ENCODE measurements at places on chromosomes 7 and 10.

DNA sequence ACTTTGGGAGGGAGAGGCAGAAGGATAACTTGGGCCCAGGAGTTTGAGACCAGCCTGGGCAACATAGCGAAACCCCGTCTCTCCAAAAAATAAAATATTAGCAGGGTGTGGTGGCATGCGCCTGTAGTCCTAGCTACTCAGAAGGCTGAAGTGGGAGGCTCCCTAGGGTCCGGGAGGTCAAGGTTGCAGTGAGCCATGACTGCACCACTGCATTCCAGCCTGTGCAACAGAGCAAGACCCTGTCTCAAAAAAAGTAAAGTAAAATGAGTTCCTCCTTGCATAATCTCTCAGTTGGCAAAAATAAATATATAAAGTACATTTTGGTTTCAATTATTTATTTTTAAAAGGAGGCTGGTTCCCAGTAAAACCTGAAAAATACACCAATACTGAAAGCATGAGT lies 11.8 kb downstream of the NANOS1 start:
- DNase-seq = no peak

GRCh38 chr7:56077681-56078080 lies 13.6 kb downstream of the SUMF2 start:
- no peak for DNase-seq

- DNase-seq = no peak
Measured at GRCh38 chr7:13790611-13791010, 198.9 kb downstream of the ETV1 start.

DNA sequence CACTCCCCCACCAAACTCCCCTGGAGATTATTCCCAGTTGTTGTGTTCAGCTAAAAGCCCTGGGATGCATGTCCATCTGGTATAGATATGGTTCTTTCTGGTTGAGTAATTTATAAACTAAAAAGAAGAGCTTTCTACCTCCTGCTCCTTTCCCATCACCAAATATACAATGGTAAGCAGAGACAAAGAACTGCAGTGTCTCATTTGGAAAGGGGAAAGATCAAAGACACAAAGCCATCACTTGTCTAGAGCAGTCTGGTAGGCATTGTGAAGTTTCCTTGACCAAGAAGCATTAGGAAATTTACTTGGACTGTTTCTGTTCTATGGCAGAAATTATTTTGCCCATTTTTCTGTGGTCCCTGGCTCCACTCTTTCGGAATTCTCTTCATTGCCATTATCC lies 24.9 kb upstream of the PANK1 start:
- no peak for DNase-seq

- DNase-seq = no peak
Measured at GRCh38 chr7:122143376-122143750, 686 bp downstream of the AASS start.

DNA sequence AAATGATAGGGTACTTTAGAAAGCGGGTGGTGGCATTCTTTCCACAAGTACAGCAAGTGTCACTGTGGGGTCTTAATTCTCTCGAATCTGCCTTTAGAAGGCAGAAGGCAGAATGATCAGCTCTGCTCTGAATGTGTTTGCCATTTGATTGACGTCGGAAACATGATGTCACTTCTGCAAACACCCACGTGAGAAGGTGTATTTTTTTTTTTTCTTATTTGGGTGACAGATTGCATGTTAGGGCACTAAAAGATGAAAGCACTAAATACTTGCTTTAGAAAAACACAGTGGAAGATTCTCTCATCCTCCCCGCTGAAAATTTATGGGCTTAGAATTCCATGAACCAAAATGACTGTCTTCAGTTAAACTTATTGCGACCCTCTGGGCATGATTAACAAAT lies 150.2 kb downstream of the TCF7L2 start:
- no peak for DNase-seq

- DNase-seq = no peak
Measured at GRCh38 chr10:77001206-77001605, 636.4 kb downstream of the KCNMA1 start.

- DNase-seq = no peak
Measured at GRCh38 chr7:18387191-18387735, 108.3 kb upstream of the HDAC9 start.

GRCh38 chr7:66303454-66304155 lies 98.5 kb downstream of the TPST1 start:
- DNase-seq = no peak

GRCh38 chr10:88702848-88703597 lies 3.0 kb upstream of the LIPK start:
- DNase-seq = peak; percentile 54

- no peak for DNase-seq
Measured at GRCh38 chr7:73442903-73443500, 9.4 kb downstream of the FZD9 start.

DNA sequence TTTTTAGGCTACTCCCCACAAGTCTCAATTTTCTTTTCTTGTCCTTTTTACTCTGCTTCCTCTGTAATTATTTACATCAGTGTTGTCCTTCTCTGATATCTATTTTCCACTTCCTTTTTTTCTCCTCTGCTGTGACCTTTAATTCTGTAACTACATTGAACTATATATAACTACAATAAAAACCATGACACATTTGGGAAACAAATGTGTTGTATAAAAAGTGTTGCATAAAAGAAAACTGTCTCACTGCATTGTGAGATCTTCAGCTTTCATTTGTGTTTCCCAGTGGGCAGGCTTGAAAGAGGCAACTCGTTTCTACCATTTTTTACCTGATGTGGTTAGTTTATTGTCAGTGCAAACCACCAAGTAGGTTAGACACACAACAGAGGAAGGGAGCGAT lies 483.9 kb upstream of the NRP1 start:
- DNase-seq = no peak

DNA sequence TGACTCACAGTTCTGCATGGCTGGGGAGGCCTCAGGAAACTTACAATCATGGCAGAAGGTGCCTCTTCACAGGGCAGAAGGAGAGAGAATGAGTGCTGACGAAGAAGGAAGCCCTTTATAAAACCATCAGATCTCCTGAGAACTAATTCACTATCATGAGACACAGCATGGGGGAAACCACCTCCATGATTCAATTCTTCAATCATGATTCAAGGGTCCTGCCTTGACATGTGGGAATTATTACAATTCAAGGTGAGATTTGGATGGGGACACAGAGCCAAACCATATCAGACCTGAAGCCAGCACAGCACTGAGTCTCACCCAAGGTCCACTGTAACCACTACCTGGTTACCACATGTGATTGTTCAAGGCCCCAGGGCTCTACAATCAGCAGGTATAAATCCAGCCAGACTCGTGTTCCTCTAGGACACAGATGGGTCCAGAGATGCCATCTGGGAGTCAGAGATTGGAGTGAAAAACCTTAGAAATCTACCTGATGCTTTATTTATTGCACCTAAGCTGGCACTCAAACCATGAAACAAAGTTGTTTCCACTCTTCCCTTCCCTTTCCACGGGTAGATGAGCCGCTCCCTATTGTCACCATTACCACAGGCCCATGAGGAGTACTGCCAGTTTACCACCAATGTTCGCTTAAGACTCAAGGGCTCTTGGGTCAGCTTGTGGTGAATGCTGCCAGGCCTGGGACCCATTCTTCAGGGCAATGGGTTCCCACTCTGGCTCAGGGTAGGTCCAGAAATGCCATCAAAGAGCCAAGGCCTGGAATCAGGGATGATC lies 1061.5 kb downstream of the LRMDA start:
- no peak for DNase-seq

DNA sequence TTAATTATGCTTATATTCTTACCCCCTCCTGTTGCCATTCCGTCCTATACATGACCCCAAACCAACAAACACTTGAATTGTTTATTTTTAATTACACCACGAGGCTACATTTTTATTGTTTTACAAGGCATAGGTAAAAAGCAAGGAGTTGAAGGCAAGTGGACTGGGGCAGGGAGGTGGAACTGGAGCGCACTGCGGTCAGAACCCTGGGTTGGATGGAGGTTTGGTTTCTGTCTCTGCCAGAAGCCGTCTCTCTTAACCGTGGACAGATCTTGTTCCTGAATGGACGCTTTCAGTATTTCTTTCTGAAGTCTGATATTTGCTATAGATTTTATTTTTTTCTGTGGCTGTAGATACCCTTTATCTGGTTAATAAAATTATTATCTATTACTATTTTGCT lies 19.9 kb upstream of the IGFBP3 start:
- DNase-seq = no peak

- DNase-seq = no peak
Measured at GRCh38 chr7:105990727-105991453, 27.8 kb downstream of the CDHR3 start.

DNA sequence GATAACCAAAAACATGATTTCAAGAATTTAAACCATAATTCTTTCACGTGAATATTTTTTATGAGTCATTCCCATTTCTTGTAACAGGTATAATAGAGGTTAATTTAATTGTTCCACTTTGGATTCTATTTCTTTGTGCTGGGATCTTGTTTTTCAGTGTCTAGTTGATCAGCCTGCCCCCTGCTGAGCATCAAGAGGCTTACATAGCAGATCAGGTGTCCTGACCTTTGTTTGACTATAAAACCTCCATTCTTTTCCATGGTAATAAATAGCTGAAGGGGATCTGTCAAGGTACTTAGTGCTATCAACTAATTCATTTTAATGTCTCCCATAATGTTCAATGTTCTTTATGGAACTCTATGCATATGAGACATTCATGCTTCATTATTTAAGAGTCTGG lies 4.9 kb downstream of the COL17A1 start:
- peak; percentile 87 for DNase-seq

DNA sequence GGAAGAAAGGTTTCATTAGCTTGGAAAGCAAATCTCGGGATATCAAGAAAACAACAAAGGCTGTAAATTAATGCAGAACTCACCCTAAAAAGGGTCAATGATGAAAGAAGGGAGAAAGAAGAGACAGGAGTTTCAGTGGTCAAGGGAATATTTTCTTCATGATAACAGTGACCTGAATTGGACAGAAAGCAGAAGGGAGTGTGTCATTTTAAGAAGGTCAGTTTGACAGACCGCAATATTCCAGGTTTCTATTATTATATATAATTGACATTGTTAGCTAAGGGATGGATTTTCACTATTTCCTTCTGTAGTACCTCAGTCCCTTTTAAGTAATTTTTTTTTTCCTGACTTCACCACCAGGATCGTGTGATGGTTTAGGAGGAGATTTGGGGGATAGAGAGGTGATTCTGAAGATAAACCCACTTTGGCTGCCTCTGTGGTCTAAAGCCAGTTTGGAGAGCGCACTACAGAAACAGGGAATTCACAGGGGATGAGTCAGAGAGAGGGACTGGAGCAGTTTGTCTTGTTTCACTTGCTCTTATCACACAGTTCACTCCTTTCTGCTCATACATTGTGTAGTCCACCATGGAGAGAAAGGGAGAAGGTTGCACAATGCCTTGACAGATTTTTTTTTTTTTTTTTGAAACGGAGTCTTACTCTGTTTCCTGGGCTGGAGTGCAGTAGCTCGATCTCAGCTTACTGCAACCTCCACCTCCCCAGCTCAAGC lies 417.9 kb downstream of the AUTS2 start:
- no peak for DNase-seq

DNA sequence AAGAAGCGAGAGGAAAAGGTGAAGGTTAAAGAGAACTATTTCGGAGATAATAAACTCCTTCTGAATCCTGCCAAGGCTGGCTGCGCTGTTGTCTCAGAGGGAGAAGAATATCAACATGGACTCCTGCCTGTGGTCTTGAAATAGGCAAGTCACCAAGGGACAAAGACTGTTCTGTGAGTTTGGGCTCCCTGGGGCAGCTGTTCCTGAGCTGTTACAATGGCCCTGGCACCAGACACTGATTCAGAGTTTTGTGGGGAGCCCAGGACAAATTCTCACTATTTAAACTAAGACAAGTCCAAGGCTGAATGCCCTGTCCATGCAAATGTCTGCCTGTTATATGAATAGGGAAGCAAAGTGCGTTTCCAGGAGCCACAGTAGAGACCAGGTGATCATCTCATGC lies 81.4 kb downstream of the PRPF18 start:
- DNase-seq = no peak

DNA sequence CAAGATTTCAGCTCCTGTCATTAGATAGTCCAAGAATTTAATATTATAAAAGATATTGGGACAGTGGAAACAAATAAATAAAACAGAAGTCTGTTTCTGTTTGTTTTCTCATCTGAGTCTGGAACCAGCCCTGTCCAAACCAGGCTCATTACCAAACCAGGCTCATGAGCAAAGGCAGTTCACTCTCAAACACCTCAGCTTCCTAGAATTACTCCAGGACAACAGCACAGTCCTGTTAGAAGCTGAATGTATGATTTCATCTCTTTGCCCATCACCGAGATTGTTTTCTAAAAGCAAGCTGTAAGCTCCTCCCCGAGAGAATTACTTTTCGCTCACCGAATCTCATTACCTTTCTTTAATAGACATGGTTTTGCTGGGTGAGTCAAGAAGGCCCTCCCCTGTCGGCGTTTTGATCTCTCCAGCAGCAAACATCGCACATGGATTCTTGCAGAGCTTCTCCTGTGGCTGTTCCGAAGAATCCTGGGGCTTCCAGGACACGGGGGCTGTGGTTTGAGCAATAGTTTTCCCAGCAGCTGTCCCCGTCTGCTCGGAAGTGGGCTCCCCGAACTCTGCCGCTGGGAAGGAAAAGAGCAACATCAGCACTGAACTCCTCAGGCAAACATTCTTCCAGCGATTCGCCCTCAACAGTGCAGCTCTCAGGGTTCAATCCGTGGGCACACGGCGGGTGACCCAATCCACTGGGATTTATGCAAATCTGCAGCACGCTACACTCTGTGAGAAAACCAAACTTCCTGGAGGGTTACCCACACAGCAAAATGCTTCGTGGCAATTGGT lies 112.5 kb downstream of the SVIL start:
- DNase-seq = no peak

DNA sequence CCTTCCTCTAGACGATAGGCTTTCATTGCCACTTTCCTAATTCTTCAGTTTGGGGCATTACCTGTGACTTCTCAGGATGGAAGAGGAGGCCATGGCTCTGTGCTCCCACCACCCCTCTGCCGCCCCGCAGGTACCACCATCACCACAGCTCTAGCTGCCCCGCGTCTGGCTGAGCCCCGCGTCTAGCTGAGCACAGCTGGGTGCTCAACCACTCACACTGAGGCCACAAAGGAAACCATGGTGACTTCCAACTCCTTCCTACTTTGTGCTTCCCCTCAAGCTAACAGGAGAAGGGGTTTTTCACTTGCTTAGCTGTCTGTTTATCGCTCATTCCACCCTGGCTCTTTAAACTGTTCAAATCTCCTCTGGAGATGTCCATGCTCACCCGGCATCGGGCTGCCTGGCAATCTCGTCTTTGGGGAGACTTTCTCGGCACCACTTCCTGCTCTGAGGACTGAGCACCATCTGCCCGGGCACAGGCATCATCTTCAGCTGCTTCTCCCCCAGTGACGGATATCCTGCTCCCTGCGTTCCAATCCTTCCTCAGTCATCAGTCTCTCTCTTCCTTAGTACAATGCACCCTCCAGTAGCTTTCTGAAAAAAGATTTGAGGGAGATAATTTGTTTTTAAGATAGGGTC lies 59.4 kb downstream of the MAD1L1 start:
- peak; percentile 54 for DNase-seq

- no peak for DNase-seq
Measured at GRCh38 chr10:73167458-73167782, 388 bp downstream of the ECD start.

- DNase-seq = no peak
Measured at GRCh38 chr10:74328388-74328787, 177.4 kb downstream of the ADK start.

GRCh38 chr7:143257501-143257900 lies 5.7 kb upstream of the GSTK1 start:
- no peak for DNase-seq

GRCh38 chr7:8232999-8233847 lies 28.7 kb downstream of the ICA1 start:
- DNase-seq = no peak

- no peak for DNase-seq
Measured at GRCh38 chr10:73782749-73783085, 869 bp downstream of the CHCHD1 start.

GRCh38 chr7:5586279-5586962 lies 162.8 kb upstream of the TNRC18 start:
- peak; percentile 90 for DNase-seq

All from DMS153 (cell line).